ENCODE measurements at places on chromosomes 6 and 20.

DNA sequence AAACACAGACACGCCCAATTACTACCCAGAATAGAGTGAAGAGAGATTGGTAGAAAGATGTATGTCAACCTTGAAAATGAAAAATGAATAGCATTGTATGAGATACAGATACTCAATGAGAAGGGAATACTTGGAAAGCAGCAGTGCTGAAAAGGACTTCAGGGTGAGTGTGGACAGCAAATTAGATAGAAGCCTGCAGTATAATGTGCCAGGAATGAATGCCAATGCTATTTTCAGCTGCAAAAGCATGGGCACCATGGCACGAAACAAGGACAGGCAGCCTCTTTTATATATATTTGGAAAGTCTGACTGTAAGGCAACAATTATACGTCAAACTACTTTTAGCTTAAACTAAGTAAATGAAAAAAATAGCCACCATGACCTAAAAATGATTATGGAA lies 118.2 kb downstream of the PTCHD4 start:
- DNase-seq = no peak

DNA sequence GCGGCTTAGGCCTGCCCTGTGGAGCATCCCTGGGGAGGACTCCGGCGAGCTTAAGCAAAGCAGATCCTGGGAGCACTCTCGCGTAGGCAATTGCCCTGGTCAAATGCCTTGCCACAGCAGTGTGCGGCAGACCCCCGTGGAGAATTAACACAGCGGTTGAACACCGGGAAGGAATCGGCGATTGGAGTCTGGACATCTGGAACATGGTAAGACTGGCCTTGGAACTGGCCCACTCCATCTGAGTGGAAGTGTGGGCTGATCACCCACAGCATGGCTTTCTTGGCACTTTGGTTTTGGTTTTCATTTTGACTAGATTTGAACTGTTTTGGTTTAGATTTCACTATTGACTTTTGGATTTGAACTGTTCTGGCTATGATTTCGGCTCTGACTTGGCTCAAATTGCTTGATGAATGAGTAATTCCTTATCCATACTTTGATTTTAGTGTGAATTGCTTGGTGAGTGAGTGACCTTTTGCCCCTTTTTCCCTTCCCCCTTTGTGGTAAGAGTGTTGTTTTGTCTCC lies 300.7 kb downstream of the RNGTT start:
- no peak for DNase-seq

DNA sequence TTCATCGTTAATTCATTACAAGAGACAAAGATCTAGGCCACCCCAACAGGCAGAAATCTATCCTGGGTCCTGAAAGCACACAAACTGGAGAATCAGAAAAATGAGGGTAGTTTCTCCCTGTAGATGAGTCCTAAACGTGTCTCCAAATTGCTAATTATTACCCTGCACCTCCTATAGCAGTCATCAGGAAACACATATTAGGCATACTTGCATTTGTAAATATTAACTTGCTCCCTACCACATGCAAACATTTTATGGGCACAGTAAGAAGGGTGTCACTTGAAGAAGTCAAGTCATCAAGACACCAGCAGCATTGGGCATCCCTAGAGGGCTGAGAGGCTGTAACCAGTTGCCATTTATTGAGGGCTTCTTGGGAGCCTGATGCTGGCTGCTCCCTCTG lies 17.9 kb upstream of the SIRPB1 start:
- no peak for DNase-seq

- DNase-seq = no peak
Measured at GRCh38 chr6:131600716-131601115, 27.3 kb downstream of the MED23 start.

Measured in stimulated activated CD4-positive, alpha-beta T cell treated with anti-CD3 and anti-CD28 coated beads, Interleukin-4, amount 100 ng/mL, for 1 hour (primary cell).